Naive thymus-derived CD8-positive, alpha-beta T cell (primary cell): ENCODE measurements at places on chromosomes 1 and 21. TPM values are rescaled to one million over a fixed set of nuclear protein-coding genes. Genes with fewer than 3 reads are reported as not detected.

GRCh38 chr1:60911966-60912697, 170.2 kb upstream of the NFIA start:
- no peak for DNase-seq

- DNase-seq = no peak
These were observed 5.5 kb upstream of the TGFBR3 start for GRCh38 chr1:91891454-91891853.

- DNase-seq = no peak
These were observed 8.1 kb downstream of the COL8A2 start for GRCh38 chr1:36116901-36117300.

GRCh38 chr1:69263921-69264391, 303.8 kb upstream of the LRRC7 start:
- no peak for DNase-seq

The SPOCD1 gene
- total RNA-seq = 0.36 TPM

The NR1I3 gene
- not detected for total RNA-seq

GRCh38 chr1:236167578-236167977, 25.2 kb downstream of the GPR137B start:
- DNase-seq = no peak

DNA sequence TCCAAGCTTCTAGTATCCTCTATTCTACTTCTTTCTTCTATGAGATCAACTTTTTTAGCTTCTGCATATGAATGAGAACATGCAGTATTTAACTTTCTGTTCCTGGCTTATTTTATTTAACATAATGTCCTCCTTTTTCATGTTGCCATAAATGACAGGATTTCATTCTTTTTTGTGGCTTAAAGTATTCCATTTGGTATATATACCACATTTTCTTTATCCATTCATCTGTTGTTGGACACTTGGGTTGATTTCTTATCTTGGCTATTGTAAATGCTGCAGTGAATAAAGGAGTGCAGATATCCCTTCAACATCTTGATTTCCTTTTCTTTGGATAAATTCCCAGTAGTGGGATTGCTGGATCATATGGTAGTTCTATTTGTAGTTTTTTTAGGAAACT, 209.6 kb downstream of the GPR52 start:
- no peak for DNase-seq

The OVAAL gene
- not detected for total RNA-seq

- no peak for DNase-seq
These were observed 18.1 kb downstream of the VASH2 start for GRCh38 chr1:212968368-212968863.

The ADORA1 gene
- total RNA-seq = not detected

DNA sequence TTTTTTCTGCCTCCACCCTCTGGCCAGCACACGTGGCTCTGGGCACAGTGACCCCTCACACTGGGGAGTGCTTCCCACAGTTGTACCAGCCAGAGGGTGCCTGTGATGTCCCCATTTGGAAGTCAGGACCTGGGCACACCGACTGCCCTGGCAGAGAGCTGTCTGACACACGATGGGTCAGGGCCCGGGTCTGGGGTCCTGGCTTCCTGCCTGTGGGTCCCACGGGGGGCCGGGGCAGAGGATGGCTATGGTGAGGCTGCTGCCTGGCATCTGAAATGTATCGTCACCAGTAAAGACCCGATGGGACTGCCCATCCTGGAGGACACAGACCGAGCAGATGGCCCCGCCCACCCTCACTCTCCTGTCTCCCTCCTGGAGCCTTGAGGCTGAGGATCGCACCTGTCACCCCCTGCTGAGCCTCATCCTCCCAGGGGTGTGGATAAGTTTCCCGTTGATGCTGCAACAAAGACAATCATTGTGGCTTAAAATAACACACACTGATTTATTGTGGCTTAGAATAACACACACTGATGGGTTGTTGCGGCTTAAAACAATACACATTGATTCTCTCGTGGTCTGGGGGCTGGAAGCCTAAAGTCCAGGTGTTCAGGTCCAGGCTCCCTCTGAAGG, 88.8 kb upstream of the TTC34 start:
- DNase-seq = no peak

GRCh38 chr1:229284887-229285286, 14.0 kb downstream of the RAB4A start:
- DNase-seq = no peak

The C1orf74 gene
- total RNA-seq = 1.7 TPM
